ENCODE measurements at places on chromosomes 2 and 18.

DNA sequence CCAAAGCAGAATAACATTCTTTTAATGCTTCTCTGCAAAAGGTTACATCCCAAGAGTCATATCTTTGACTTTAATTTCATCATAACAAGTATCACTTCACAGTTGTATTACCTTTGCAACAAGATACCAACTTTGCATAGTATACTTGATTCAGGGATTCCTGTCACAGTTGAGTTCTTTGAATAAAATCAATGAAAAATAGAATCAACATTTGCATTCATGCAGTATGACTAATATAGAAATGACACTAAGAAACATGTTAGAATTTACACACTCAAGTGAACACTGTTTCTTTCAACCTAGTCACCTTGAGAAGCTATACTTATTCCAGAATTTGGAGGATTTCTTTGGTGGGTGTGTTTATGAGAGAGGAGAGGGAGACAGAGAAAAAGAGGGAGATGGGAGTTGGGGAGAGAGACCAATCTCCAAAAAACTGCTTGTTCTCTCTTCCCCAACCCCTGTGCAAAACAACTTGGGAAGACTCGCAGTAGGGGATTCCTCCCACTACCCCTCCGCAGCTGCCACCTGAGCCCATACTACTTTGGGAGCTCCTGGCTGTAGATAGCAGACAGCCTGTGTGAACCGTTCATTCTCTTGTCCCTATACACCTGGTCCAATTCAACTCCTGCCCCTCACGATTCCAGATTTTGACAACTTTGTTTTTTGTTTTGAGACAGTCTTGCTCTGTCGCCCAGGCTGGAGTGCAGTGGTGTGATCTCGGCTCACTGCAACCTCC is 57.7 kb downstream of the PELI1 start:
- DNase-seq, result no peak

GRCh38 chr2:31075941-31076590 is 62.2 kb downstream of the GALNT14 start:
- DNase-seq, result no peak

DNA sequence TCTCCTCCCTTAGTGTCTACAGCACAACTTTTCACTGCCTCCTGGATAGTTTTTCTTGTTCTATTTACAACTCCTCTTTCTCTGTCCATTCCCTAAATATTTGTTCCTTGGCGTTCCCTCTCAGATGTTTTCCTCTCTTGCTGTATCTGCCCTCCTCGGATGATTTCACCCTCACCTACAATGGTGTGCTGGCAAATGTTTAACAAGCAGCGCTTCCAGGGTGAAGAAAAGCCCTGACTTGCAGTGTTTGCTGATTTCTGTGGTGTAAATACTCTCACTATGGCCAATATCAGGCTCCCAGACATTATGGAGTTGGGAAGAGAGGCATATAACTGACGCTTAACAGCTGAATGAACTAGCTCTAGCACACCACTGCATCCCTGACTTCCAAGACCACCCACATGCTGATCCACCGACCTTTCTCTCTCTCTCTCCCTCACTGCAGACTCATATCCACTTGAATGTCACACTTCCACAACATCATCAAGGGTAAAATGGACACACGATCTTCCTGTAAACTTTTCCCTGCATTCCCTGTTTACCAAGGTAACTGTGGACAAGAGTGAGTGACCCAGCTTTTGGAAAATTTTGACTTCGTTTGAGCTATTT is 31.5 kb upstream of the SPTBN1 start:
- no peak for DNase-seq

- DNase-seq, result no peak
Observed at GRCh38 chr2:210086292-210086691, 83.9 kb downstream of the RPE start.

GRCh38 chr2:166957686-166958085 is 69.4 kb downstream of the XIRP2 start:
- DNase-seq, result no peak

- no peak for DNase-seq
Observed at GRCh38 chr2:9764153-9764778, 79.0 kb upstream of the TAF1B start.

- no peak for DNase-seq
Observed at GRCh38 chr2:226429476-226429875, 370.1 kb downstream of the IRS1 start.

- DNase-seq, result no peak
Observed at GRCh38 chr18:48674758-48675351, 136.0 kb downstream of the CTIF start.

- DNase-seq, result no peak
Observed at GRCh38 chr2:121257480-121257840, 27.5 kb downstream of the TFCP2L1 start.

GRCh38 chr18:76412010-76412817 is 82.8 kb downstream of the ZNF516 start:
- no peak for DNase-seq

DNA sequence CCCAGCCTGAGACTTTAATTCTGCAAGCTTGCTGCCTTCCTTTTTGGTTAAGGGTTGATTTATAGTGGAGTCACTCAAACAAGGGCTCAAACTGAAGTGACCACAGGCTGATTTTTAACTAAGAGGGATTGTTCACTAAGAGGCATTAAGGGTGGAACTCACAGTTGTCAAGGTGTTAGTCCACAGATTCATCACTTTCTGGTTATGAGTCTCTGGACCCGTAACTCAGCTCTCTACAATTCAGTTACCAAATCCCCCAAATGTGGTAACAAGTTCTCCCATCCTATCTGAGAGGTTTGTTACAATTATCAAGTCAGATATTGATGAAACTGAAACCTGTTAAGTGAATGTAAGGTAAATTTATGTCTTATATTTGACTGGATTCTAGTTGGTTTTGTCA is 185.9 kb upstream of the KLHL14 start:
- no peak for DNase-seq

DNA sequence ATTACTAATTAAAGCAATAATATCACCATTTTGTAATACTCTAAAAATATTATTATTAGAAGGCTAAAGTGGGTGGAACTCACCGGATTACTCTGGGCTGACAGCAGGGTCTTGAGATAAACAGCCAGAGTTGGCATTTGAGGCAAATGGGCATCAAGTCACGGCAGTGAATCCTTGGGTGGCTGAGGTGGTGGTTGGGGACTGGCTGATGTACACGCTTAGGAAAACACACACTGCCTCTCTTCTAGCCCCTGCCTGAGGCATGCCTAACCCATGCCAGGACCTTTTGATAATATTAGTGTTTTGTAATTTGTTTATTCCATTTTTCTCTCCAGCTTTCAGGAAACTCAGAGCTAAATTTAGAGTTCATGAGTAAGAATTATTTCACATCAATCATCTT is 76.8 kb downstream of the ACKR3 start:
- no peak for DNase-seq

DNA sequence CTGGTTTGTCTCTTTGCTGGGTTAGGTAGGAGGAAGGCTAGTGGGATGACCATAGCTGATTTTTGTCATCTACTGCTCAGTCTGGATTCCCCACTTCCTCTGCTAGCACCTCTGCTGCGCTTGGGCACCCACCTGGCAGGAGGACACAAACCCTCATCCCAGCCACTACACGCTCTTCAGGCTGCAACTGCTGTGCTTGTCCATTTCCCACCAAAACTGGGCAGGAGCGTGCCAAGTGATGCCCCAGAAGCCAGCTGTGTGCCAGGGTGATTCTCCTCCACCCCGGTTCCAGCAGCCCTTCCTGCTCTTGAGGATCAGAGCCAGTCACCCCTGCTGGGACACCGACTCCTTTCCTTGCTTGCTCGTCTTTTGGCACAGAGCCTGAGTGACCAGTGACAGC is 15.7 kb upstream of the PER2 start:
- DNase-seq, result no peak

DNA sequence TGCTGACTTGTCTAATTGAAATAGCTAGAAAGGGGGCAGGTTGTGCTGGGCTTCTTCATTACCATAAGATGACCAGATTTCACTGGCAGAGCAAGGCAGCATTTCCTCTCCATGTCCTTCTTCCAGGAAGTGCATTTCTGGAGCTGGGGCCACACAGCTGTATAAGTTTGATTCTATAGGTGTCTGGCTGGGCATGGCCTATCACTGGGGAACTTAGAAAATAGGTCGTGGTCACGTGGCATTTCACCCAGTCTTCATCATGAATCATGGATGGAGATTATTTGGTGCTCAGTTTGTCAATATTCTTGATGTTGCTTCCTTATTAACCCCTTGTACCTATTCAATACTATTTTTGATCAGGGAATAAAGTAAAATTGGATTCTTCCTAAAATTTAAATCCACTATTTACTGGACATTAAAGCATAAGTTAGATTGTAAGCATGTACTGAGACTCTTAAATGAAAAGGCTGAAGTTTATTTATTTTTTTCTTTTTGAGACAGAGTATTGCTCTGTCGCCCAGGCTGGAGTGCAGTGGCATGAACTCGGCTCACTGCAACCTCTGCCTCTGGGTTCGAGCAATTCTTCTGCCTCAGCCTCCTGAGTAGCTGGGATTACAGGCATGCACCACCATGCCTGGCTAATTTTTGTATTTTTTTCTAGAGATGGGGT is 49.5 kb upstream of the TMEM87B start:
- DNase-seq, result no peak

DNA sequence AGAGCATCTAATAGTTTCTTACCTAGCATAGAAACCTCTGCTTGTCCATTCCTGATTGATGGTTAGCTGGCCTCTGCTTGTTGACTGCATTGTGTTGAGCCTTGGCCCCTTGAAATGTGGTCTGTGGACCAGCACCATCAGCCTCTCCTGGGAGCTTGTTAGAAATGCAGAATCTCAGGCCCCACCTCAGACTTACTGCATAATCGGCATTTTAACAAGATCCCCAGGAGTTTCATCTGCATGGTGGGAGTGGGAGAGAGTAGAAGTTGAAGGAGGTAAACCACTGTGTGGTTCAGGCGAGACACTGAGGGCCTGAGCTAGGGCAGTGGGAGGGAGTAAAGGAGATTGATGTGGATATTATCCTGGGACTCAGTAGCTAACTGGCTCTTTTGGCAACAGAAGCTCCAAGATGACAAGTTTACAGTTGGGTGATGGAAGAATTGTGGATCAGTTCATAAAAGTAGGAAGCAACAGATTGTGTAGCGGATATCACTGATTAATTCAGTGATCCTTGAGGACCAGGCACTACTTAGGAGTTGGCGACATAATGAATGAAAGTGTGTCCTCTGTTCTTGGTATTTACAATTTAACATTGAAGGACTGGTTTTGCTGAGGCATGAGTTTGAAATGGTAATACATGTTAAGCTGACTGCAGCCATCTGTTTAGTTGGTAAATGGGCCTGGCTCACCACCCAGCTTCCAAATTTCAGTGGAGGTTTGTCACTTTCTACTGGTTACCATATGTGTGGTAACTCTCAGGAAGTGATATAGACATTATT is 20.9 kb downstream of the PHLPP1 start:
- DNase-seq, result no peak

GRCh38 chr18:25533218-25533617 is 181.3 kb upstream of the ZNF521 start:
- DNase-seq, result no peak

DNA sequence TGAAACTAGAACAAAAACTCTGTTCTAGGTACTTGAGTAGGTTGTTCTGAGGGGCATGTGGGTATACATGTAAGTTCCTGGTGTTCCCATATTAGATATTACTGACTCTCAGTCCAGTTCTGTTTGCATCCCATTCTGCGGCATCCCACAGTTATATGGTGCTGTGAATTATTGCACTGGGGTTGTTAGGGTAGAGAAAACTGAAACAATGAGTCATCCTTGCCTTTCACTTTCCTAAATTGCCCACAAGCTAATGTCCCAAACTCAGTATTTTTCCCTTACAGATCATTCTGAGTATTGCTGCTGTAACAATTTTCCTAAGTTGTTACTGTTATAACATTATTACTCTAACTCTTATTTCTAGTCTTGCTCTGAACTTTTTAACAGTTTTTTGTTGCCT is 3.0 kb downstream of the WDR75 start:
- DNase-seq, result no peak

GRCh38 chr2:7045601-7046590 is 128.7 kb downstream of the RNF144A start:
- DNase-seq, result no peak

GRCh38 chr18:55641486-55641885 is 53.5 kb upstream of the TCF4 start:
- no peak for DNase-seq

DNA sequence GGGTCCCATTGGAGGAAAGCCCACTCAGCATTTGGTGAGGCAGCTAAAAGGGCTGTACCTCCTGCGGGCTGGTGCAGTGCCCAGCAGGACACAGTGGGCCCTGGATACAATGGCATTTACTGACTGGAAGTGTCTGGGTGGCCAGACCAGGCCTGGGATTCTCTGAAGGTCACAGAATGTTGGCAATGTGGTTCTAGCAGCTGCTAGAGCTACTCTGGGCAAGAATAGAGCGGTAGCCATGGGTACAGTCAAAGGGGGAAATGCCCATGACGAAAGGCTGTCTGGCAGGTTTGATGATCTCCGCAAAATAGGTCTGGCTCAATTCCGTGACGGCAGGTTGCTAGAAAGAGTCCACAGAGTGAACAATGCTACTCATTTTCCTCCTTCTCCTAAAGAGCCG is 241.8 kb downstream of the AFF3 start:
- no peak for DNase-seq

DNA sequence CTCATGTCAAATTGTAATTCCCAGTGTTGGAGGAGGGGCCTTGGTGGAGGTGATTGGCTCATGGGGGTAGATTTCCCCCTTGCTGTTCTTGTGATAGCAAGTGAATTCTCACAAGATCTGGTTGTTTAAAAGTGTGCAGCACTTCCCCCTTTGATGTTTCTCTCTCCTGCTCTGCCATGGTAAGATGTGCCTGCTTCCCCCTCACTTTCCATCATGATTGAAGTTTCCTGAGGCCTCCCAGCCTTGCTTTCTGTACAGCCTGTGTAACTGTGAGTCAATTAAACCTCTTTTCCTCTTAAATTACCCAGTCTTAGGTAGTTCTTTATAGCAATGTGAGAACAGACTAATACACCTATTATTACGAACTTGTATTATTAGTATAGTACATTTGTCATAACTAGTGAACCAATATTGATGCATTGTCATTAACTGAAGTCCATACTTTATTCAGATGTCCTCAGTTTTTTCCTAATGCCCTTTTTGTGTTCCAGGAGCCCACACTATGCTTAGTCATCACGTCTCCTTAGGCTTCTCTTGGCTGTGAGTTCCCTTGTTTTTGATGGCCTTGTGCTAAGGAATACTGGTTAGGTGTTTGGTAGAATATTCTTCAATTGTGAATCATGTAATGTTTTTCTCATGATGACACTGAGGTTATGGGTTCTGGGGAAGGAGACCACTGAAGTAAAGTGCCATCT is 4.5 kb upstream of the MAP3K2 start:
- no peak for DNase-seq

DNA sequence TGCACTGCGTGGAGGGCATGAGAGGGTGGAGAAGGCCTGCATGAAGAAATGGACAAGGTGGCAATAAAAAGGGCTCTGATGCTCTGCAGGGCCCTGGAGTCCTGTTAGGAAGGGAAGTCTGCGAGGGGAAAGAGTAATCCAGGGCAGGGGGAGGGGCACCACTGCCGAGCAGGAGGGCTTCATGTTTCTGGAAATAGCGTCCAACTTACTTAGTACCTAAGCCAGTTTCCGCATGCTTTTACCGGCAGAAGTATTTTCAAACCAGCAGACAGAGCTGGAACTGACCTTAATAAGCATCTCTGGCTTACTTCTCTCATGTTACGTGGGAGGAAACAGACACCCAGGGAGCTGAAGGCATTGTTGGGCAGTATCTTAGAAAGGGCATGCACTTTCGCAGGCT is 156.7 kb downstream of the GALNT14 start:
- no peak for DNase-seq

GRCh38 chr2:143792602-143793001 is 663.4 kb downstream of the ARHGAP15 start:
- DNase-seq, result no peak
